ENCODE measurements at places on chromosomes 1 and 21.

- no peak for DNase-seq
Measured at GRCh38 chr1:12441414-12442105, 176.4 kb downstream of the DHRS3 start.

- DNase-seq: no peak
Measured at GRCh38 chr1:66374148-66374547, 159.8 kb upstream of the SGIP1 start.

DNA sequence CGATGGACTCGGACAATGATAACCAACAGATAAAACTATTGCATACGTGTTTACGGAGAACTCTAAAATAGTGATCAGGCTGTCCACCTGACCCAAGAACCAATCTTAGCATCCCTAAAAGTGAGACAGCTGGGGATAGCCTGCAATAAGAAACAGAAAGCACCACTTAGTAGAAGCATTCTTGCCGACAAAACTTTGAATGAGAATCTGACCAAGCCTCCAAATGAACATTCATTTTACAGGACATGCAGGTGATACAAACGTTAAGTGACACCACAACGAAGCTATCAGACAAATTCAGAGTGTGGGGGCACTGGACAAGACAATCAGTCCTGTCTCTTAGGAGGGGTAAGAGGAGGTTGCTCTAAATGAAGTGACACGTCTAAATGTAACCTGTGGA, 1.2 kb downstream of the PSMG1 start:
- DNase-seq: no peak

GRCh38 chr1:173342736-173343135, 134.4 kb upstream of the PRDX6 start:
- DNase-seq: no peak

- DNase-seq: no peak
Measured at GRCh38 chr1:224089583-224089982, 24.3 kb upstream of the FBXO28 start.
